ENCODE measurements at places on chromosomes 5 and 9. TPM values are rescaled to one million over a fixed set of nuclear protein-coding genes. Genes with fewer than 3 reads are reported as not detected.

HDHD3 gene
- total RNA-seq: 12.7 TPM

DNA sequence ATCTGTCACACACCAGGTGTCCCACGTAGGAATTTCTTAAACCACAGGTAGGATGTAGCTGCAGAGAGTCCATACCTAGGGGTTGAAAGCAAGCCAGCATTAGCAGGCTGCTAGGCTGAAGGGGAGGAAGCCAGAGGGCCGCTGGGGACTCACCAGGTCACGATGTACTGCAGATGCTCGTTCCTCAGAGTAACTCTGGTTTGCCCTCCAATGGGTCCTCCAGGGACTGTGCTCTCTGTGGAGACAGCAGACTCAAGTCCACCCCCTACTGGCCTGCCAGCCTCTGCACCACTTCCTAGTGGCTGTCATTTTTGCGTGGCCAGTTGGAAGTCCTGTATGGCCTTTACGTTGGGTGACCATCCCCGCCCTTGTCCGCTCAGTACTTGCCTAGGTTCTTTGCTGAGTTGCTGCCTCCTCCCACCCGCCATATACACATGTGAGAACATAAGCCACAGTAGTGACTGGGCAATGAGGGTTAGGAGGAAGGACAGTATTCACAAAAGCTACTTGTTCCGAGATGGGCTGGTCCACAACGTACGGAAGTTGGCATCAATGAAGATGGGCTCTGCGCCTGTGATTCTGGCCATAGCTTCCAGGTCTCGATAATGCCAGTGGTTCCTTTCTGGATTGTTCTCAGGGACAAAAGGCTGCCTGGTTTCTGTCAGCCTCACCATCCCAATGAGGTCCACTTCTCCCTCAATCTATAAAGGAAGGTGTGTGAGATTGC, 4.1 kb downstream of the RPL7A start:
- H3K4me1 ChIP-seq: peaks cover 34% of the 10 kb centered on the region
- DNase-seq: no peak
- no peaks in the 10 kb centered on the region for H3K27me3 ChIP-seq
- H3K36me3 ChIP-seq: peaks cover 37% of the 10 kb centered on the region

- H3K36me3 ChIP-seq: no peaks in the 10 kb centered on the region
- H3K27me3 ChIP-seq: peaks cover 34% of the 10 kb centered on the region
- no peak for DNase-seq
Observed at GRCh38 chr9:88065619-88066018, 72.7 kb downstream of the SPATA31C2 start.

DNA sequence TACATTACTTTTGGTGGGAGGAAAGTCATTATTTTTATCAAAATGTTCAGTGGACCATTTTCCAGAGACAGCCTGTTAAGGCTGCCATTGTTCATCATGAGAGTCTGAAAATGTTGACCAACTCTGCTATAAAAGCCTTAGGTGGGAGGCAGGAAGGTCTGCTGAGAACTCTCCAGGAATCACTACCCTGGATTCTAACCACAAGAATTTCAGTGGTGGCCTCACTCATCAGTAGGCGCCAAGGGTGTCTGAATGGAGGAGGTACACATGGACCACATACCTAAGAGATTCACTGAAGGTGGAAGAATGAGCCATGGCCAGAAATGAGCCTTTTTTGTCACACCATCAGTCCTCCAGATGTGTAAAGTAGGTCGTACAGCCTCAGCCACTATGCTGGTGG, 21.0 kb upstream of the TLX3 start:
- peaks cover 4% of the 10 kb centered on the region for H3K36me3 ChIP-seq
- no peak overlapping the region for H3K4me3 ChIP-seq
- peaks cover 2% of the 10 kb centered on the region for H3K4me1 ChIP-seq
- H3K27me3 ChIP-seq: no peaks in the 10 kb centered on the region
- DNase-seq: no peak

GRCh38 chr9:36441966-36442365, 41.9 kb upstream of the RNF38 start:
- no peaks in the 10 kb centered on the region for H3K27me3 ChIP-seq
- peaks cover 2% of the 10 kb centered on the region for H3K4me1 ChIP-seq
- H3K4me3 ChIP-seq: no peak overlapping the region
- DNase-seq: no peak
- peaks cover 6% of the 10 kb centered on the region for H3K36me3 ChIP-seq

GRCh38 chr5:43701227-43701626, 98.2 kb downstream of the NNT start:
- no peak overlapping the region for H3K27ac ChIP-seq
- peaks cover 26% of the 10 kb centered on the region for H3K36me3 ChIP-seq
- H3K27me3 ChIP-seq: no peaks in the 10 kb centered on the region
- peaks cover 4% of the 10 kb centered on the region for H3K4me1 ChIP-seq

DNA sequence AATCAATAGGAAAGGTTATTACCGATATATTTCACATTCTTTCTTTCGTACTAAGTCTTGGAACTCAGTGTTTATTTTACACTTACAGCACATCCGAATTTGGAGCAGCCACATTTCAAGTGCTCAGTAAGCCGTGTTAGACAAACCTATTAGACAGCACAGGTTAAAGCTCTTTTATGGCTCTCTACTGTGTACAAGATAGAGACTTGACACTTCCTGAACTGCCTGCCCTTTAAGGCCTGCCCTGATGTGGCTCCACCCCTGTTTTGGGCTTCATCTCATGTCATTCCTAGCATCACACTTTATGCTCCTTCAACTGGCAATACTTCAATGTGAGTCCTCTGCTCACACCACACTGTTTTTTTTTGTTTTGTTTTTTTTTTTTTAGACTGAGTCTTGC, 23.5 kb upstream of the SUSD1 start:
- no peak overlapping the region for H3K4me3 ChIP-seq
- H3K27ac ChIP-seq: no peak overlapping the region
- peaks cover 8% of the 10 kb centered on the region for H3K36me3 ChIP-seq
- no peak for DNase-seq

DNA sequence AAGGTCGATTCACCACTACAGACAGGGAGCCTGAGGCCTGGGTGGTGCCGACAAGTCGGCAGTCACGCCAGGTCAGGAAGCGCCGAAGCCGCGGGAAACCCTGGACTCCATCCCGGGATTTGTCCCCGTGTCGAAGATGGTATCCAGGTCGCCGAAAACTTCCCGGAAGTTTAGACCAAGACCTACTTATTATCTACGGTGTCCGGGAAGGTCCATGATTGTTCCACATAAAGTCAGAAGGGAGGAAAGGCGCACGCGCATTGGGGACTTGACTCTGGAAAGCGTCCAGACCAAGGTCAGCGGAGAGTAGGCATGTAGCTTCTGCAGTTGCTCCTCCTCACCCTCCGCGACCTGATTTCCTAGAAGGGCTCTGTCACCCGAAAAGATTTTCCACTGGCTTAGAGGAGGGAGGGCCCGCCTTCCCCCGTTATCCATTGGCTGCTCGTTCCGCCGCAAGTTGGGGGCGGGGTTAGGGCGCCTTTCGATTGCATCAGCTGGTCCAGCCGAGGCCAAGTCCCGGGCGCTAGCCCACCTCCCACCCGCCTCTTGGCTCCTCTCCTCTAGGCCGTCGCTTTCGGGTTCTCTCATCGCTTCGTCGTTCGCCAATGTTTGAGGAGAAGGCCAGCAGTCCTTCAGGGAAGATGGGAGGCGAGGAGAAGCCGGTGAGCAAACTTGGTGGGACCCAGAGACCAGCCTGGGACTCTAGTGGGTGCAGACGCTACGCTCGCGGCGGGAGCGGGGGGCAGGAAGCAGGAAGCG, at the start of gene TARS1:
TARS1 (plus strand) TSS at position 484 of the 759 bp plus-strand sequence; CDS start at position 606, 122 bp downstream.
- H3K4me1 ChIP-seq: peaks cover 31% of the 10 kb centered on the region
- no peak within 1 kb of the TSS for H3K27ac ChIP-seq
- DNase-seq: peak; percentile 99
- H3K36me3 ChIP-seq: peaks cover 6% of the 10 kb centered on the region
- no peak within 1 kb of the TSS for H3K4me3 ChIP-seq
- H3K27me3 ChIP-seq: no peaks in the 10 kb centered on the region
